ENCODE measurements at places on chromosomes 3 and 15.

DNA sequence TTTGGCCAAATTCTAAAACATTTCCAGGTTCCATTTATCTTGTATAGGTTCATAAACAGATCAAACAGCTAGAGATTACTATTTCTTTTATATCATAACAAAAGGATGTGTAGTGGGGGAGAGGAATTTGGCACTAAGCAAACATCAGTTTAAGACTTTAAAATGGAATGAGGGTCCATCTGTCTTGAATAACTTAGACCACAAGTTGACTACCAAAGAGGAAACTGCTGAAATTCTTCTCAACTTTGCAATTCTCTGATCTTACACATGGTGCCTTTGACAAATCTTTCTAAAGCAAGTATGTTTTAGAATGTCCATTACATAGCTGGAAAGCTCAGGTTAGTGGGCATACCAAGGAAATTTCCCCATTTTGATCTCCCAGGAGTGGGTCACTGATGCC is 140.5 kb upstream of the ADAMTS9 start:
- no peak for DNase-seq

DNA sequence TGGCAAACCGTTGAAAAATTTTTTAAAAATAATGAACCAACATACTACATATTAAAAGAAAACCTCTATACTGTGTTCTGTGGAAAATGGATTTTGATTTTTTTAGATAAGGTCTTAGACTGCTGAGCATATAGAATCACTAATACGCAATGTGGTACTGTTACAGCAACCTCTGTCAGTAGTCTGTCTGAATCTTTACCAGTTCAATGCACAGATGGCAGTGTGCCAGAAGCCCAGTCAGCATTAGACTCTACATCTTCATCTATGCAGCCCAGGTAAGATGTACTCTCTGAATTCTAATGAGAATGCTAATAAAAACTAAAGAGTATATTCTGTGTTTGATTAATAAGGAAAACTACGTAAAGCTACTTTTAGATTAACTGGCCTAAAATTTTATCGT is 31.3 kb upstream of the FAH start:
- DNase-seq = no peak

GRCh38 chr3:427128-427527 is 230.6 kb downstream of the CHL1 start:
- no peak for DNase-seq

DNA sequence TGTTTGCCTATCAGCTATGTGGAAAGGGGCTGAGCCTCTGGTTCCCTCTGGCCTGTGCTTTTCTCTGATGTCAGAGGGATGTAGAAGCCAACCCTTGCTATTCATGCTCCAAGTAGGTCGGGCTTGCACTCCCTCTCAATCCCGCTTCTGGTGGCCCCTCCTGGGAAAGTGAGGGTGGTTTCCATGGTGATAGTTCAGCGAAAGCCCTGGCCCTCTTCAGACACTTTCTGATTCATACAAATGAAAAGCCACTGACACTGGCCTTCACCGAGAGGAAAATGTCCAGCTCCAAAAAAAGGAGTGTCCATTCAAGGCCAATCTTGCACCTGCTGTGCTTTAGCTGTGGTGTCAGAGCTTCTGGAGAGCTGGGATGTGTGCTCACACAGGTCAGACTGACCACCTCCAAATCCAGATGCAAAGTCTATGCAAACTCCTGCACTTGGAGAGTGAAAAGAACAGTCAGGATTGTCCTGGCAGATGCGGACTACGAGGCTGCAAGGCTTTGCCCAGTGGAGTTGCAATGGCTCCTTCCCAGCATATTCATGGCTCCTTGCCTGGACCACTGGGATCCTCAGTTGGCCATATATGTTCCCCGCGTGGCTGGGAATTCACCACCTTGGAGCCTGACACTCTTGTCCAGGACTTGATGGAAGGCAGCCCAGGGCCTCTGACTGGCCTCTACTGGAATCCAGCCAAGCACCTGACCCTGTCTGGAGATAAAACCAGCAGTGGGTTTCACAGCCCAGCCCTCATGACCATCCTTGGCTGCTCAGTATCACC is 96.6 kb downstream of the CEMIP start:
- DNase-seq = no peak

DNA sequence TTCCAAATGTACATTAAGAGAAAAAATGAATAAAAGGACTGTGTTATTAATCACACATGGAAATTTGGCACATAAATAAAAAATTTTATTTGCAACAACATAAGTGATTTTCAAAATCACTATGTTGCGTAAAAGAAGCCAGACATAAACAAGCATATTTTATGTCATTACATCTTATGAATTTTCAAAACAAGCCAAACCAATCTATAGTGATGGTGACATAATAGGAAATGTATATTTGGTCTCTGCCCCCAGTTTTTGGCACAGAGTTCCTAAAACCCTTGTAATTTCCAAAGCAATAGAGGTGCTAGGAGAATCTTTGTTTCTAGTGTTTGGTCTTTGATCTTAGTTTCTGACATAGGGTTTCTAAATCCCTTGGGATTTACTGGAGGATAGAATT is 543.3 kb downstream of the ZBBX start:
- no peak for DNase-seq

DNA sequence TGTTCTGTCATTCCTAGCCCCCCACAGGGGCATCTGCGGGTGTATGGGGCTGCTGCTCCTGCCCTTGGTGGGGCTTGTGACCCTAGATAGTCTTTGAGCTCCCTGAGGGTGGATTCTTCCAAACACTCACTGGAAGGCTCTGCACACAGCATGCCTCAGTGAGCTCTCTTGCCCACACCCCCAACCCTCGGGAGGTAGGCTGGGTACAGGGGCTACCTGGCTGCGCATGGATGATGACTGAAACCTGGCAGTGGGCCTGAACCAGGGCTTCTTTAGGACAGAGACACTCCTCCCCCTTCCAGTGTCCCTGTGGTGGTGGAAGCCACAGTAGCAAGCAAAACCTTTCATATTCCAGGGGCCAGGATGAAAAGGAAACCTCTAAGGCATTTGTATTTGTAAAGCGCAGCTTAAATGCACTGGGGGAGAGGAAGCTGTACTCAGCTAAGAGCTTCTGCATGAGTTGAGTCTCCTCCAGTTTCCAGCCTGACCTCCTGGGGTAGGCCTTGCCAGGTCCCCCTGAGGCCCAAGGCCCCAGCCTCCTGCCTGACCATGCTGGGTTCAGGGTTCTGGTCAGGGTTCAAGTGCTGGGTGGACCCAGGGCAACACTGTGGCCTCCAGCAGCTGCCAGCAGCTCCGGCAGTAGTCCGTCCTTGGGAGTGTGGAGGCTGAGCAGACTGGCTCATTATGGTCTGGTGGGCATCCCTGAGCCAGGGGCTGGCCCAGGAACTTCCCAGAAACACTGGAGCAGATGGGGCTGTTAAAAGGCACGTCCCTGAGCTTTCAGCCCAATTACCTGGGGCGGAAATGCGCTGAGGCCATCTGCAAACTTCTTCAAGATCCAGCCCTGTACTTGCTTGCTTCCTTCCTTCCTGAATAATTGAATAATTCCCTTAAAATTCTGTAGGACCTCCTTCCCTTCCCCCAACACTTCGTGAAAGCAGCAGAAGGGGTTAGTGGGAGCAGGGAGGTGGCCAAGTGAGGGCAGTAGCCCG is 89.7 kb downstream of the HMG20A start:
- DNase-seq = no peak

All from D341Med (cell line).